Bladder microvascular endothelial cell (primary cell): ENCODE measurements at places on chromosomes 4 and X. TPM values are rescaled to one million over a fixed set of nuclear protein-coding genes. Genes with fewer than 3 reads are reported as not detected.

PPP1R3F gene
- total RNA-seq = 1.1 and 4.2 TPM in 2 replicates

TRIML2 gene
- 1.2 and 3.1 TPM in 2 replicates for total RNA-seq

P2RY8 gene
- total RNA-seq = 0.32 and 0.38 TPM in 2 replicates

KDR gene
- total RNA-seq = 209 and 260 TPM in 2 replicates

DMP1 gene
- total RNA-seq = not detected in 2 replicates
